ENCODE measurements at places on chromosomes 6 and 20.

DNA sequence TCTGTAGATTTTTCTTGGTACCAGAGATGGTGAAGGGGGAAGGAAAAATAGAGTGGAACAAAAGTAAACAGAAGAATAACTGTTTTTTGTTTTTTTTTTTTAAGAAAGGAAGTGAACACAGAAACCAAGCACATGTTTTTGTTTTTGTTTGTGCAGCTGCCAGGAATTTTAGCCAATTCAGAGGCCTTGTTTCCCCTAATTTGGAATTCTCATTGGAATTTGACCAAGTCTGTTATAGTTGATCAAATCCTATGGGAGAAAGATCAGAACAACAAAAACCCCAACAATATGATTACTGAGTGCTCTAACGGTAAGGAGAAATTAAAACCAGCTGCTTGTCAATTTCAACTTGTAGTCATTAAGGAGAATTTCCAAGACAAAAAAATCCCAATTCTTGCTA is 18.2 kb upstream of the IL22RA2 start:
- no peak for DNase-seq

DNA sequence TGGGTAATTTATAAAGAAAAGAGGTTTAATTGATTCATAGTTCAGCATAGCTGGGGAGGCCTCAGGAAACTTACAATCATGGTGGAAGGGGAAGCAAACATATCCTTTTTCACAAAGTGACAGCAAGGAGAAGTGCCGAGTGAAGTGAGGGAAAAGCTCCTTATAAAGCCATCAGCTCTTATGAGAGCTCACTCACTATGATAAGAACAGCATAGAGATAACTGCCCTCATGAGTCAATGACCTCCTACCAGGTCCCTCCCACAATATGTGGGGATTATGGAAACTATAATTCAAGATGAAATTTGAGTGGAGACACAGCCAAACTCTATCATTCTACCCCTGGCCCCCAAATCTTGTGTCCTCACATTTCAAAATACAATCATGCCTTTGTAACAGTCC is 115.8 kb upstream of the LAMA2 start:
- DNase-seq = no peak

- DNase-seq = no peak
Observed at GRCh38 chr6:133157995-133158394, 83.2 kb upstream of the EYA4 start.

GRCh38 chr6:38909015-38909730 is 139.4 kb upstream of the GLP1R start:
- DNase-seq = no peak

DNA sequence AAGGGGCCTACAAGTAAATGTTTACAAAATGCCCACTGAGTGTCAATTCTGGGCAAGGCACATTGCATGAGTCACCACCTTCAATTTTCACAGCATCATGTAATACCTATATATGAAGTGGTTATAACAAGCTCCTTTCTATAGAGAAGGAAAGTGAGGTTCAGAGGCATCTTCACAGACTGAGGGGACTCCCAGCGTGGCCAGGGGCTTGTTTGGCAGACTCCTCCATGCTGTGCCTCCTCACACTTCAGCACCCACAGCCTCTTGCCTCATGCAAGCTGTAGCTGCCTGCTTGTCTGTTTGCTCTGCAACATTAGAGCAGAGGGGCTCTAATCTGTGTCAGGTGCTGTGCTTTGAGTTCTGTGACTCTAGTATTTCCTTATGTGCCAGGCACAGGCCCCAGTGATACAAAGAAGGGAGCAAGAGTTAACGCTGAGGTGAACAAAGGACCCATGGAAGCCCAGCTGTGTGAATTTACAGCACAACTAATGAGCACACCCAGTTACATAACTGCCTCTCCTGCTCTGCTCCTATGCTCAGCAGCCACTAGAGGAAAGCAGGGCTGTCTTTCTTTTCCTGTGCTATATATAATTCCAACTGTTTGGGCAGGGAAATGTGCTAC is 72.3 kb downstream of the ZHX3 start:
- no peak for DNase-seq

- no peak for DNase-seq
Observed at GRCh38 chr20:1569415-1569881, 11.9 kb upstream of the SIRPD start.
